CD4-positive, alpha-beta T cell treated with Interleukin-12 subunit alpha and Interleukin-12 subunit beta, for 1 hour (primary cell): ENCODE measurements at places on chromosomes 13 and 19.

DNA sequence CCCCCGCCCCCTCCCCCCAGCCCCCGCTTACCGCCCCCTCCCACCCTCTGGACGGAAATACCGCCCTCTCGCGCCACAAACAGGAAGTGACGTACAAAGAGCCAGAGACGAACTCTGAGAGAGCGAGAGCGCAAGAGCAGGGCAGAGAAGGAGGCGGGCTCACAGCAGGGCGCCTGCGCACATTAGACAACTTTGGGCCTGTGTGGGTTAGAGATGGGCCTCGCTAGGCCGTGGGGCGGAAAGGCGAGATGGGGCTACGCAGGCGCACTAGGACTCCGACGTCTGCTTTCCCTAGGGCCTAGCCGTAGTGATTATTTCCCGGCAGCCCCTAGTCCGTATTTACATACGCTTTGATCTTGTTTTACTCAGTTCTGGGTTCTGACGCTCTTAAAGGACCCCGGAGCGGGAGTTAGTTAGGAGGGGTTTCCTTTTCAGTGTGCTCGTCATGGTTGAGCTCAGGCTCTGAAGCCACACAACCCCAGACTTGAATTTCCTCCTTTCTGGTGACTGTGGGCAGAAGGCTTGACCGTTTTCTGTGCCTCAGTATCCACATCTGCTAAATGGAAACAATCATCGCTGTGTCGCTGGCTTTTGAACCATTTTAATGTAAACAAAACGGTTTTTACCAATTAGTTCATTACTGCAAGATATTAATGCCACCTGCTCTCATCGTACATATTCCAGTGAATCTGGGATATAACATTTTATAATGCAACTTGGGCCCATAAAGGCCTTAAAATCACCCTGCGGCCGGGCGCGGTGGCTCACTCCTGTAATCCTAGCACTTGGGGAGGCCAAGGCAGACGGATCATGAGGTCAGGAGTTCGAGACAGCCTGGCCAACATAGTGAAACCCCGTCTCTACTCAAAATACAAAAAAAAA, 449 bp upstream of the AKT2 start:
- peak; percentile 100 for DNase-seq

DNA sequence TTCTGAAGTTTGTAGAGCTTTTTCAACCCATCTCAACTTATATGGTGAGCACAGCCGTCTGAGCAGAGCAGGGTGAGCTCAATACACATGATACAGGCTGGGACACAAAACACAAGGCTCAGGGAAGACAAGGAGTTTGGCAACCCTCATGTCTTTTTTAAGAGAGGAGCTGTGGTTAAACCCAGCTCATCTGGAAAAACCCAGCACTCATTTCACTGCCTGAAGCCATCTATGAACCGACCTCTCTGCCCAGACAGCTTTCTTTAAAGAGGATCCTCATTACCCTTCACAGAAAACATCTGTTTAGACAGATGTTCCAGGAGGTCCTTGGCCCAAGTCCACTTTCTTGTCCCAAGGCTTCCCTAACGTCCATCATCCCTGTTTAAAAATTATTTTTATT, 170.0 kb upstream of the TSHZ3 start:
- no peak for DNase-seq

DNA sequence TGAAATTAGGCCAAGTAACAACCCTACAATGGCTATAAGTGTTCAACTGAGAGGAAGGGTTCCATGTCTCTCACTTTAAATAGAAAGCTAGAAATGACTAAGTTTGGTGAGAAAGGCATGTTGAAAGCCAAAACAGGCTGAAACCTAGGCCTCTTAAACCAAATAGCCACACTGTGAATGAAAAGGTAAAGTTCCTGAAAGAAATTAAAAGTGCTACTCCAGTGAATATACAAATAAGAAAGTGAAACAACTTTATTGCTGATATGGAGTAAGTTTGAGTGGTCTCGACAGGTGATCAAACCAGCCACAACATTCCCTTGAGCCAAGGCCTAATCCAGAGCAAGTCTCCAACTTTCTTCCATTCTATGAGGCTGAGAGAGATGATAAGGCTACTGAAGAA, 209.6 kb downstream of the KLF12 start:
- no peak for DNase-seq

GRCh38 chr19:54206030-54206830, 5.6 kb downstream of the RPS9 start:
- DNase-seq, result no peak

DNA sequence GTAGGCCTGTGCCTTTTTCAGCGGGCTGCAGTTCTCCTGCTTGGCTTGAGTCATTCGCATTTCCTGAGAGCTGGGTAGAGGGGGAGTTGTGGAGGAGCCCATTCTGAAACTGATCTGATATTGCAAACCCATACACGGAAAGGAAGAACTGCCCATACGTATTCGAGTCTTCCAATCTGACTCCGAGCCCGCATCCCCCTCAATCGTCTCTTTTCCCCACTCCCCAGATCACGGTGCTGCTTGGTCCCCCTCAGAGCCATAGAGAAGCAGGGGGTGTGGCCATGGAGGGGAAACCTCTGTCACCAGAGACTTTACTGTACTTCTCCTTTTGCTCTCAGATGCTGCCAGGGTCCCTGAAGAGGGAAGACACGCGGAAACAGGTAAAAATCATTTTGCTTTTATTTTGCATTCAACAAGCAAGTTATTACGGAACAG, at the start of gene CD22:
Gene CD22, plus strand, starts transcription at position 337 of the 435 bp plus-strand sequence. CDS start 2,854 bp downstream, outside the sequence.
- no peak for DNase-seq

DNA sequence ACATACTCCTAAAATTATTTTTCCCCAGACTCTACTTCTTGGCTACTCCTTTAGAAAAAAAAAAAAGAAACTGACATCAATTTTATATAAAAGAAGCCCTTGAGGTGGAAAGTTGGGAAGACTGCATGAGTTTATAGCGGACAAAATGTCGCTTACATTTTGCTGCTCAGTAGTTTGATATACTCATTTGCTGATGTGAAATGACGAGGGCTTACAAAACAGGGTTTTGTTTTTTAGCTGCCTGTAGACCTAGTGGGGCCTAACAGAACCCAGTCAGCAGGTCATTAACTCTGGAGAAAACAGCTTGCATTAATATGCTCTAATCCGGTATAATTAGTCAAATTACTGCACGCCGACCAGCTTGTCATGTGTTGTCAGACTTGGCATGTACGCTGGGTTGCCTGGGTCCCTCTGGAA, 37.6 kb upstream of the MAB21L1 start:
- DNase-seq, result no peak
